ENCODE measurements at places on chromosomes 5 and 9.

- DNase-seq, result no peak
Observed at GRCh38 chr5:132376694-132377641, 7.5 kb downstream of the SLC22A5 start.

DNA sequence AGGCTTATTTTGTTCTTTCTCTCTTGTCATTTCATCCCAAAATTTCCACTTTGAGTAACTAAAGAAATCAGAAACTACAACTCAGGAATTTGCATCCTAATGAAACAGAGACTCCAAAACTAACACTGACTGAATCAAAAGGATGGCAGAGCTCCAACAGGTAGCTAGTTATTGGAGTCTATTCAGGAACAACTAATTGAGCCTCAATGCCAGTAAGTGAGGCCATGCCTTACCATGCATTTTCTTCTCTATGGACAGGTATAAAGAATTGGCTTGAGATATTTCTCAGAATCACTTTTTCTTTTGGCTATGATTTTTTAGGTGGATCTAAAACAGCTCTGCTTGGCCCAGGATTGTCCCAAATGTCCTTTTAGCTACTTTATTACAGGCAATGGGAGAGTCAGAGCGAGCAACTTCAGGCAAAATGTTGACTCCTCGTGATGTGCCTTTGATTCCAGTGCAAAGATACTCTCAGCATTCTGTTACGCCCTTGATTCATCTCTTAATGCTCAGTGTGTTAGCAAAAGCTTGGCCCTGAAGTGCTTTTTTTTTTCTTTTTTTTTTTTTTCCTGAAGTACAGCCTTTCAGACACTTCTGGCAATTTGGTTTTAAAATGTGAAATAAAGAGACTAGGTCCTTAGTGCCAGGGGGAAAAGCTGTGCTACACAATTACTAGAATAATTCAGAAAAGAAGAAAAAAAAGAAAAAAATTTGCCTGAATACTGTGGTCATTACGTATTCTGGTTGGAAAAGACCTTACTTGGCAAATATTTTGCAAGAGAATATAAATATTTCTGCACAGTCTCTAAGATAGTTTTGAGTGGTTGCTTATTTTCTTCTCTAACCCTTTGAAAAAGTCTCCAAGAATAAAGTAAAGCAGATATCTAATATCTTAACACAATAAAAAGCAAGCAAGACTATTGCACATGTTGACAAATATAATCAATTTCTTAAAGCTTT is 423.7 kb downstream of the ANXA1 start:
- DNase-seq, result no peak

DNA sequence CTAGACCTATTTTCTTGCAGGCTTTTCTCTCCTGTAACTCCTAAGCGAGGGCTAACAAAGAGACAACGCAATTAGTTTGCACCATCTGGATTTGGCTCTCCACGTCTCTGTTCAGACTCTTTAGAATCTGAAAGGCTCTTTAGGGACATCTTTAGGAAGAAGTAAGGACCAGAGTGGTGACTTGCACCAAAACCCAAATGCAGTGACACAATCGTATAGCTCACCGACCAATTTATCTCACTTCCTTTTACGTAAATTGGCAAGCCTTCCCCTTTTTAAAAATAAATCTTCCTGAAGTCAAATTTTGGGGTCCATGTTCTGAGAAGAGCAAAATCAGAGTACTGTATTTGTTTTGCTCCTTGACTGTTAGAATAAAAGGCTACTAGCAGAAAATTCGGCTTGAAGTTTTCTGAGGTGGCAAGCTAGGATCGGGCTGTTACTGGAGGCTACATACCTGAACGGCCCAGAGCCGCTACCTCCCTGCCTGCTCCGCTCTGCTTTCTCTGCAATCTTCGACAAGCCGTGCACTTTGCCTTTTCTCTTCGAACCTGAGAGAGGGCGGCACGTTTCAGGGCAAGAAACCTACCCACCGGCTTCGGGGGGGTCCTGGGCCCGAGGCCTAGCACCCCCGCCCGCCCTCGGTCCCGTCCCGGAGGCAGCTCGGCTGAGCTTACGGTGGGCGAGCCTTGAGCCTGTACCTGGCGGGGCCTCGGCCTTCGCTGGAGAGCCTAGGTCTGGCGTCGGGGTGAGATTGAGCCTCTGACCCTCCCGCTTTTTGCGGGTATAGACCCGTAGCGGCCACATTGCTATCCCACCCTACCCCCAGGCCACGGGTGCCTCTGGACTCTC is 537 bp downstream of the MEIKIN start:
- DNase-seq, result no peak

DNA sequence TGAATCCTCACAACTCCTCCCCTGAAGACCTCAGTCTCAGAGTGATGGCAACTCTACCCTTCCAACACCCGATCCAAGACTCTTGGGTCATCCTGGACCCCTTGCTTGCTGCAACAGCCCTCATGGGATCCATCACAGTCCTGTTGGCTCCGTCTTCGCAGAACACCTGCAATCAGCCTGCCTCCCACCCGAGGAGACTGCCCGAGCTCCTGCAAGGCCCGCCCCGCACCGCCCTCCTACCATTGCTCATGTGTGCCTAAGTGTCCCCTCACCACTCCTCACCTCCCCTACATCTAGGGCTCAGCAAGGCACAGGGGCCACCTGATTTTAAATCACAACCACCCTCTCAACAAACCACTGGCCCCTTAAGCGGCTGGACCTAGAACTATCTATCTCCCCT is 5.3 kb downstream of the SEMA4D start:
- no peak for DNase-seq

- no peak for DNase-seq
Observed at GRCh38 chr5:101278011-101278687, 375.1 kb upstream of the ST8SIA4 start.

DNA sequence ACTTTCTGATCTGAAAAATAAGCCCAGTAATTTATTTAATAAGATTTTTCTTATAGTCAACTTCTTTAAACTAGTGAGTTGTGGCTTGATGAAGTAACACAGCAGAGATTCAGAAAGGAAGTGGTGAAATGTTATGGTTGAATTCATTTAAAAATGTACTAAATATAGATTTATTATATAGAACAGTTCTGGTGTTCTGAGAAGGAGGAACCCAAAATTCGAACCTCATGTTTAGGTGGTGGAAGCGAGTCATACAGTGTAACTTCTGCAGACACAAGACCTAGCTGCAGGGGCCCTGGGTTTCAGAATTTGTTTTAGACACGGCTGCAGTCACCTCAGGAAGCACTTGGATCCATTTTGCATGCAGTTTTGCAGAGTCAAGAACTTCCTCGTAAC is 188.2 kb downstream of the TRIO start:
- DNase-seq, result no peak

GRCh38 chr5:98455665-98456064 is 317.8 kb upstream of the RGMB start:
- no peak for DNase-seq

GRCh38 chr9:77422969-77423368 is 225.2 kb downstream of the GNA14 start:
- no peak for DNase-seq

- DNase-seq, result no peak
Observed at GRCh38 chr5:152052470-152052869, 127.8 kb upstream of the GLRA1 start.

DNA sequence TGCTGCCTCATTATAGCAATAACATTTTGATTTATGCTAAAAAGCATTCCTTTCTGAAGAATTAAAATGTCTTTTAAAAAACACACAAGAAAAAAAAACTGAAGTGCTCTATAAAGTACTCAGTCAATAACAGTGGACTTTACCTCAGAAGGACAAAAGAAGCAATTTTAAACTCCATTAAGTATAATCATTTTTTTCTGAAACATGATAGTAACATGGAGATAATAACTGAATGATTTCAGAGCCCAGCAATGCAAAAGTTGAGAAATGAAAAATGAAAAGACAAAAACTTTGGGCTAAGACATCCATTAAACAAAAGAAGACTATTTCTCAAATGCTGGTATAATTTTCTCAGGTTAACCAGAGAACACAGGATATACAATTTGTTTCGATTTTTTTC is 78.7 kb downstream of the RFX3 start:
- no peak for DNase-seq

DNA sequence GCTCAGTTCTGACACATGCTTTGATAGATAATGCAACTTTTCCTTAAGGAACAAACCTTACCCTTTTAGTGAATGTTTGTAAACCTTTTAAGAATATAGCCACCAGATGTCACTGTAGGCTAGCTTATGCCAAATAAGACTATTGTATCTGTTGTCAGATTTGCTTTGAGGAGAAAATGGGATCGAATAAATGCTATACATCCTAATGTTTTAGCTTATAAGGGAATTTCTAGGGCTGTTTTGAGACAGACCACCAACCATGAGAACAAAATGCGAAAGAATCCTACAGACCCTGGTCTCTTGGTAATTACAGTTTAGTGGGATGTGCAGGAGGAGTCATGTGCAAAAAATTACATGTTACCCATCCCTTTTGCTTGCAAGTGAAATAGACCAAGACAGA is 127.6 kb upstream of the NMUR2 start:
- no peak for DNase-seq
